ENCODE measurements at places on chromosomes 1 and 21.

DNA sequence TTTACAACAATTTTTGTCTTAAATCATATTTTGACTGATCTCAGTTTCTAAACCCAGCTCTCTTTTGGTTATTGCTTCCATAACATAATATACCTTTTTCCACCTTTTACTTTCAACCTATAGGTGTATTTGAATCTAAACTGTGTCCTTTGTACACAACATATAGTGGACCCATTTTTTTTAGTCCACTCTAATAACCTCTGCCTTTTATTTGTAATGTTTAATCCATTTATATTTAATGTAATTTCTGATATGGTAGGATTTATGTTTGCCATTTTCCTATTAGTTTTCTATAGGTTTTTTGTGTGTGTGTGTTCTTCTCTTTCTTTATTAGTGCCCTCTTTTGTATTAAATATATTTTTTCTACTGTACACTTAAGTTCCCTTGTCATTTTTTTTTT, 22.4 kb upstream of the SLAMF1 start:
- no peak for DNase-seq

DNA sequence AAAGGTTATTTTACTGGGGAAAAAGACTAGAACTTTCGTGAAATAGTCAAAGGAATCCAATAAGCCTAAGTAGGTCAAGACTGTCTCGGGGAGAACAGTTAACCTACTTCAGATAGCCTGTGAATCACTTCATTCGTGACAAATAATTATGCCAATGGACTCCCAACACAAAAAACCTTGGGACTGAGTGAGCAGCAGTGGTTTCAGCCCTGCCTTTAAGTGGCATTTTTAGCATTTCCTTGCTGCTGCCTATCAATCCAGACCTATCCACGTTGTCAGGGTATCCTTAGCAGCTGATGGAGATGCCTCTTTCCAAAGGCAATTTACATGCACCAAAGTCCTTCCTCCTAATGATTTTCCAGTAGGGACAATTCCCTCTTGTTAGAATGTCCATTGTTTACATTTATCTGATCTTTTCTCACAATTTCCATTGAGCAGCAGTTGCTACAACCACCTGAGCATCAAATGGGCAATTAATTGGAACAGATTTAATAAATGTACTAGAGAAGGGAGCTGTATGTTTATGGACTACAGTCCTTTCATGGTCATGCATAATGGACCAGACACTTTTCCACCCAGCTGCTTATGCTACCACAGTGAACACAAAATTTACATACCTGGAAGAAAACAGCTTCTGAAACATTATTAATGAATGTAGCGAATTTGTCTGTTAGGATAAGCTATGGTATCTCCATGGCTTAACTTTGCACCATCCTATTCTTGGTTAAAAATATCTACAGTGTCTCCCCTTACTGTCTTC, 75.8 kb downstream of the TM2D1 start:
- DNase-seq: no peak

- no peak for DNase-seq
Measured at GRCh38 chr1:108502138-108502537, 52.0 kb downstream of the NBPF6 start.

DNA sequence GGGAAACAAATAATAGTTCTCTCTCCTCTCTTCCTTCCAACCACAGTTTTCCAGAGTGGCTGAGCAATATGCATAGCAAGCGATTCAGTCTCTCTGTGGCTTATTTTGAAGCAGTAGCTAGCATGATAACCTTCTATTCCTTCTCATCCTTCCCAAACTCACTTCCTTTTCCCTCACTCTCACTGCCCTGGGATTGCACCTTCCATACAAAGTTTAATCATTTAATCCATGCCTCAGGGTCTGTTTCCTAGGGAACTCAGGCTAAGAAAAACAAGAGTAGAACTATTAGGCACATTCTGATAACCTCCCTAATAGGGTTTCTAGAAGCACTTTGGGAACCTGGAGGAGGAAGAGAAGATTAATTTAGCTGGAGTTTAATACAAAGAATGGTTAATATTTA, 97.7 kb upstream of the S1PR1 start:
- no peak for DNase-seq

- DNase-seq: no peak
Measured at GRCh38 chr1:162361349-162361748, 15.3 kb downstream of the SPATA46 start.

- DNase-seq: no peak
Measured at GRCh38 chr1:93574511-93574910, 107.1 kb downstream of the BCAR3 start.

DNA sequence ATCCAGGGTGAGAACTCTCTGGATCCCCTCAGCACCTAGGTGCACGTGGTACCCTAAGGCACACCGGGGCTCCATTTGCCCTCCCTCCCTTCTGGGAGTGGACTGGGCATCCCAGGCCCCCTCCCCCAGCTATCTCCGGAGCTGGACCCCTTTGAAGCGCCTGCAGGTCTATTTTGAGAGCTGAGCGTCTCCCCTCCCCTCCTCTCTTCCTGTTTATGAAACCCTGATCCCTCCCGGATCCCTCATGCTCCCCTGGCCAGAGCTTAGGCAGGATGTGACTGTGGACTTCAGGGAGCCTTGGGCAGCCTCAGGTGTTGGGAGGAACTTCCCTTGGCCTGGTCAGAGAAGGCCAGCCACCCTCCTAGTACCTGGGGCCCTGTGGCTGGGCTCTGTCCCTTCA, 10.2 kb downstream of the RPS6KA1 start:
- DNase-seq: no peak

GRCh38 chr1:203276916-203277545, 28.3 kb upstream of the BTG2 start:
- DNase-seq: no peak

- no peak for DNase-seq
Measured at GRCh38 chr1:88237058-88237457, 447.0 kb upstream of the PKN2 start.

DNA sequence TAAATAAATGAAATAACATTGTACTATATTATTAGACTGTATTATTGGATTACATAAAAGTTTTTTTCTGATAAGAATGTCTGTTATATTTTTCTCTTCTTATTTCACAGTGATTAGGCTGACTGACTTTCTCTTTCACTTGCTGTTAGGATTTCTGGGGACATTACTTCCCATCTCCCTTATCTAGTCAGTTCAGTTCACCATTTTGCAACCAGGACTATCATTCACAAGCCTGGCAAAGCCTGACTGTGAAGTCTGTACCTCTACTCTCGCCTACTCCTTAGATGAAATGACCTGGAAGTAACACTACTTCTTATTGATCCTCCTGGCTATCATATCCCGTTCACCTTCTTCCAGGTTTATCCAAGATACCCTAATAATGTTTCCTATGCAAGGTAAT, 676.6 kb downstream of the USP25 start:
- no peak for DNase-seq

GRCh38 chr1:106912131-106912530, 144.3 kb upstream of the PRMT6 start:
- no peak for DNase-seq

DNA sequence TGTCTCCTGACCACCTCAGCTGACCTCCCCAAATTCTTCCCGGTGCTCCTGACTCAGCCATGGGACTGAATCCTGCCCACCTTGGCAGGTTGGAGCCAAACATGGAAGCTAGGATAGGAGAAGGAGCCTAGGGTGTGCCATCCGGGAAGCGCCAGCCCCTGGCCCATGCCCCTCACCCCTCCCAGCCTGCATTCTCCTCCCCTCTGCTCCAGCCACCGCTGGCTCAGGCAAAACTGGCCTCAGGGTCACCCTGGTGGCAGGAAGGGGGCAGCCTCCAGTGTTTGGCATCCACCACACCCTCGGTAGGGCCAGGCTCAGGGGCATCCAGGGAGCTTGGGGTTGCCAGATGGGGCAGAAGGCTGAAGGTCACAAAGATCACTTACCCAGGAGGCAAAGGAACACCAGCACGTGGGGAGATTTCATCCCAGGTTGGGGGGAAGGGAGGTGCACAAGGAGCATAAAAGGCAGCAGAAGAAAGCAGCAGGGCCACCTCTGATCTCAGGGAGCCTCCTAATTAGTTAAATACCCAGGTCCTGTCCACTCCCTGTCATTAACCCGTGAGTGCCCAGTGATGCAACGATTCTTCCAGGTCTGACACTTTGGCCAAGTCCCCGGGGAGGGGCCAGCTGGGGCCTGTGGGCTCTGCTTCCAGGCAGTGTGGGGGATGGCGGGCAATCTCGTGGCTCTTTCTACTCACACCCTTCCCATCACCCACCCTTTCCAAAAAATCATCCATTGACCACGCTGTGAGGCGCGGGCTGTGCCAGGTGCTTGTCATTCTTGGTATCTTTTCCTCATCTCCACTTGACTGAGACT, at the start of gene PLA2G2E:
TSS of gene PLA2G2E (minus strand) at position 481 of the 816 bp plus-strand sequence. CDS start at position 423, 58 bp downstream.
- no peak for DNase-seq

DNA sequence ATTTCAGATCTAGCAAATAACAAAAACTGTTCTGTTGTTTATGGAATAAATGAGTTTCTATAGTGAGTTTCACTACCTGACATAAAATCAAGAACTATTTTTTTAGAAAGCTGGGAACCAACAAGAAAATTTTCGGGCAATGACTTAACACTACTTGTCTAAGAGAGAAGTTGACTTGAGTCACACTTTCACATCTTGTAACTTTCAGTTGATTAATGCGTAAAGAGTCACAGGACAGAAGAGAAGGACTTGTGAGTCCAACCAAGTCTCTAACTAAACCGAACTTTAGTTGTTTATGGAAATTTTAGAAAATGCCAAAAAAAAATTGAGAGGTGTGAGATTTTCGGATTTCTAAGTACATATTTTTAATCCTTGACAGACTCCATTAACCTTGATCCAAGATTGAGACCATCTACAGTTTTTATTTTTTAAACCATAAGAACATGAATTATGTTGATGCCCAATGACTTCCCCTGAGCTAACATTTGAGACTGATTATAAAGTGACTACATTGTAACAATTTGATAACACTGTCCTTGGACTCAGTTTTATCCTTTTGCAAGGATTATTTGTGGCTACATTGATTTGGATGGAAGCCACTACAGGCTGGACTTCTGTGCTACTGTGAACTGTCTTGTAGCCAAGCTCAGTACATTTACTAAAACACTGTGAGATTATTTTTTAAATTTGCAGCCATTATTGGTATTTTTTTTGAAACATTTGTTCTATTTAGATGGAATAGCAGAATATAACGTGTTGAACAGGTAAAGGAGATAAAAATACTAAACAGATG, 284.0 kb downstream of the PTPRC start:
- DNase-seq: no peak

GRCh38 chr1:12202190-12202497, 27.7 kb upstream of the VPS13D start:
- DNase-seq: no peak

DNA sequence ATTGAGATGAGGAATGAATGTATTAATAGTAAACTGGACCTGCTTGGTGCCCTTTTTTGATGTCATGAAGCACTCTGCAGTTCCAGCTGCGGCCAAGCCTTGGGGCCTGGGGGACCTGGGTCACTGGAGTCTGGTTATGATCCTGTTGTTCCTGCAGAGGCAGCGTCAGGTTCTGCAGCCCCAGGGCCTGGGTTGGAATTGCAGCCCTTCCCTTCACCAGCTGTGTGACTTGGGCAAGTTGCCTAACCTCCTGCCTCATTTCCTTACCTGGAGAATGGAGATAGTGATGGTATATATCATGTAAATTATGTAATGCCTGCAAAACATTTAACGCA, 9.1 kb upstream of the ATP5PO start:
- DNase-seq: no peak

GRCh38 chr1:156618853-156619581, at the start of gene HAPLN2:
HAPLN2 (plus strand) TSS chr1:156619415; CDS start chr1:156623491, 4,076 bp downstream.
- no peak for DNase-seq

Data from GM04503 (cell line).